ENCODE measurements at places on chromosomes 16 and 17. TPM values are rescaled to one million over a fixed set of nuclear protein-coding genes. Genes with fewer than 3 reads are reported as not detected.

The ACD gene
- 6.8 TPM for total RNA-seq

The KRT25 gene
- not detected for total RNA-seq

- no peak for DNase-seq
Measured at GRCh38 chr17:61646482-61646881, 55.5 kb upstream of the NACA2 start.

DNA sequence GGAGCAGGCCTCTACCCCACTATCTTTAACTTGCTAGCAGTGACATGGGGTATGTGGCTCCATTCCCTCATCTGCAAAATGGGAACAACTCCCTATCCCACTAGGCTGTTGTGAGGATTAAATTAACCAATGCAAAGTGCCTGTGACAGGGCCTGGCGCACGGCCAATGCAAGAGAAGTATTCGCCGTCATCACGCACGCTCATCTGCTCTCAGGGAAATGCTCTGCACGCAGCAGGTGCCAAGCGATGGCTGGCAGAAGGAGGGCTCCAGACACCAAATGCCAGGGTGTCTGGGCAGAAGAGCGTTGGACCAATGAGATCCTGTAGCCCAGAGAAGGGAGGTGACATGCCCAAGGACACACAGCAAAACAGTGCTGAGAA, 17.3 kb downstream of the FAM83G start:
- DNase-seq = no peak

- no peak for DNase-seq
Measured at GRCh38 chr17:77796176-77796860, 162.2 kb upstream of the TNRC6C start.

The SOX8 gene
- not detected for total RNA-seq

- DNase-seq = no peak
Measured at GRCh38 chr16:55703003-55704001, 47.5 kb downstream of the SLC6A2 start.

GRCh38 chr17:43753493-43754129, 5.0 kb downstream of the SOST start:
- no peak for DNase-seq

The CHP2 gene
- not detected for total RNA-seq

- no peak for DNase-seq
Measured at GRCh38 chr17:21164216-21164615, 37.5 kb downstream of the DHRS7B start.

The ABCC6 gene
- total RNA-seq = 115 TPM

- peak; percentile 58 for DNase-seq
Measured at GRCh38 chr17:75891605-75892555, 4.9 kb downstream of the TRIM65 start.

The IL32 gene
- 863 TPM for total RNA-seq
